ENCODE measurements at places on chromosomes 5 and 9.

GRCh38 chr5:33939556-33940262 lies 3.5 kb downstream of the RXFP3 start:
- peak; percentile 79 for DNase-seq

- no peak for DNase-seq
These were observed 261.3 kb downstream of the CWC27 start for GRCh38 chr5:65030056-65030455.

- no peak for DNase-seq
These were observed 13.4 kb downstream of the SLC44A1 start for GRCh38 chr9:105257809-105258208.

DNA sequence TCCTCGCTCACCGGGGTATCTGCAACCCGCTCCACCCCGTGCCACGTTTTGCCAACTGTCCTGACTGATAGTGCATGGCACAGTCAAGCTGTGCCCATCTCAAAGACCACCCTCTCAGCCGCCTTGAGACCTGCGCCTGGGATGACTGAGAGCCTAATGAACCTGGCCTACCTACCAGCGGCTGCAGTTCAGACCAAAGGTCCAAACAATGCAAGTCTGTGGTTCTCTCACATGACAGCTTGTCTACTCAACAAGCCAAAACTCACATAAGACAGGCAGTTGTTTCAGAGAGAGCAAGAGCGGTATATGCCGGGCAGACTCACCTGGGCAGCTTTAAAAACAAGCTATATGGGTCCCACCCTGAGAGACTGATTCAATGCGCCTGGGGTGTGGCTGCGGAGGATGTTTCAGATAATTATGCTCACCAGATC lies 70.5 kb downstream of the EPB41L4B start:
- DNase-seq: no peak

GRCh38 chr5:120516805-120517204 lies 52.7 kb downstream of the PRR16 start:
- DNase-seq: no peak

DNA sequence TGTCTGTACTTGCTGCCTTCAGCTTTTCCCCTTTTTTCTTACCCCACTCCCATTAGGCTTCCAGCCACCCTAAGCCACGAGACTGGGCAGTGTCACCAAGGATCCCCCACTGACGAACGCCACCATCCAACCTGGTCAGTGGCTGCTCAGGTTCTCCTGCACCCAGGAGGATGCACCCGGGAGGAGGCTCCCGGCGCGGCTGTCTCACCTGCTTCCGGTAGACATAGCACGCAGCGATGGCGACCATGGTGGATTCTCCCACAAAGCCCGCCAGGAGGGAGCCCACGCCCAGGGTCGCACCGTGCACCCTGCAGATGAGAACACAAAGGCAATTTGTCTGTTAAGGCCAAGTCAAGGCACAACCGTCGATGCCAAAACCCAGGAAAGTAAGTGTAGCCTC lies 48.1 kb downstream of the OTULIN start:
- DNase-seq: no peak

- DNase-seq: no peak
These were observed 70.1 kb downstream of the GNAQ start for GRCh38 chr9:77961541-77961940.

DNA sequence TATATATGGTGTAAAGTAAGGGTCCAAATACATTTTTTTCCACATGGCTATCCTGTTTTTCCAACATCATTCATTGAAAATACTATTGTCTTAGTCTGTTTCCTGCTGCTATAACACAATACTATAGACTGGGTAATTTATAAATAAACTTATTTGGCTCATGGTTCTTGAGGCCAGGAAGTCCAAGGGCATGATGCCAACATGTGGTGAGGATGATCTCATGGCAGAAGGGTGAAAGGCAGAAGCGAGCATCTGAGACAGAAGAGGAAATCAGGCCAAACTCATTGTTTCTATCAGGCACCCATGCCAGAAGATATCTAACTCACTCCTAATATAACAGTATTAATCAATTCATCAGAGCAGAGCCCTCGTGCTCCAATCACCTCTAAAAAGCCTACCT lies 42.6 kb downstream of the ANKRD55 start:
- DNase-seq: peak; percentile 85

DNA sequence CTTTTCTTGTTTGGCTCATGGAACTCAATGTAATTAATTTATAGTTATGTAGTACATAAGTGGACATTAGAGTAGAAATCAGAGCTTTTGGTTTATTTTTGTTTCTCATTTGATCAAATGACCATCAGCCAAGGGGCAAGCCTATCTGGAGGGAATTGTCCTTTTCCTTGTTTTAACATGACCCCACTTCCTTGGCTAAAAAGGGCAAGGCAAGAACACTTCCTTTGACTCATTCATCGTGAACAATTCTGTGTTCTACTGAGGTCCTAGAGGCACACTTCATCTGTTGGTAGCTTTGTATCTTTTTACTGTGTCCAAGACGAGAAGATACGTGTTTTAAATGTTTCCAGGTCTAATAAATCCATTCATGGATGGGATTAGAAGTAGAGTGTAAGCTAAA lies 148.9 kb downstream of the ARHGEF28 start:
- DNase-seq: no peak

DNA sequence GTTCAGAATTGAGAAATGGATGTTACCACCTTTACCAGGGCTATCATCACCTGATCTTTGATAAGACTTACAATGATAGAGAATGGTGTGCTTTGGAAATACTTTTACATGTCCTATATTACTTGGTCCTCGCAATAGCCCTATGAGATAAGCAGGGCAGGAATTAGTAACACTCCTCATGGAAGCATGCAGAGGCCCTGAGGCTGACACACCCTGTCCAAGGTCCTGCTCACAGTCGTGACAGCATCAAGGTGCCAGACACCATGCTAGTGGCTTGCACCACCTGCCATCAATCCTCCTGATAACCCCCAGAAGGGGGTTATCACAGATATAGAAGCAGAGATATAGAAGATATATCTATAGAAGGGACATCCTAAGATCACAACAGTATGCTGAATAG lies 216.8 kb upstream of the TBC1D2 start:
- no peak for DNase-seq

DNA sequence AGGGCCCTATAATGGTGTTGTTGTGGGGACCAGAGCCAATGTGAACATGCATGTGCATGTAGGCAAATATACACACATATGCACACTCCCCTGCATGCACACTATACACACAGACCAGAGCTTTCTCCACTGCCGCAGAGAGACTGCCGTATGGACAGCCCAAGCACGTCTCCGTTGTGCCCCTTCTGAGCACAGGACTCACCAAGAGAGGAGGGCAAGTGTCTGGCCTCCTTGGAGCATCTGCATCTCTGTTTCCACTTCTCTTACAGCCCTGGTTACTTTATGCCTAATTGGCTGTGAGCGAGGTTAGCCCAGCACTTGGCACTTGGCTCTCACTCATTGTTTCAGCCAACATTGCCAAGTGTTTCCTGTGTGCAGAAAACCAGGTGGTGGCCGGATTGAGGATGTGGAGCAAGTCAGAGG lies 30.4 kb downstream of the CSF2 start:
- DNase-seq: no peak

GRCh38 chr5:174234388-174234787 lies 188.9 kb downstream of the NSG2 start:
- no peak for DNase-seq

GRCh38 chr5:122727112-122727541 lies 47.8 kb upstream of the SNX2 start:
- peak; percentile 84 for DNase-seq

DNA sequence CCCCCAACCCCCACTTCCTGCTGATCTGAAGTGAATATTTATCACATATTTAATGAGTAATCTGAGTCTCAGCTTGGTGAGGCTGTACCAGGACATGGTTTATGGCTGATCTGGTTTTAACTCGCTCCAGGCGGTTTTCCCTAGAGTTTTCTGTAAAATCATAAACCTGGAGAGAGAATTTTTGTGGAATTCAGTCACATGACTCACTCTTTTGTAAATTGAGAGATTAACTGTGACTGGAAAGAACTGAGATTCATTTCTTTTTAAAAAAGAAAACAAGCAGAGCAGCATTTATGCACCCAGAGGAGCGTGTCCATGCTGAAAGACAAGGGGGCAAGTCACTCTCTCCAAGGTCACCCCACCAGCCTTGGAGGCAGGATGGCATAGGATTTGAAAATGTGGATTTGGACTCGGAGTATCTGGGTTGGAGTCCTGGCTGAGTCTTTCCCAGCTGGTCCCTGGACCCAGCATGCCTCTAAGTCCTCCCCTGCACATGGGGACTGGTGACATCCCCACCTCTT lies 81.8 kb downstream of the ZNF618 start:
- peak; percentile 89 for DNase-seq

DNA sequence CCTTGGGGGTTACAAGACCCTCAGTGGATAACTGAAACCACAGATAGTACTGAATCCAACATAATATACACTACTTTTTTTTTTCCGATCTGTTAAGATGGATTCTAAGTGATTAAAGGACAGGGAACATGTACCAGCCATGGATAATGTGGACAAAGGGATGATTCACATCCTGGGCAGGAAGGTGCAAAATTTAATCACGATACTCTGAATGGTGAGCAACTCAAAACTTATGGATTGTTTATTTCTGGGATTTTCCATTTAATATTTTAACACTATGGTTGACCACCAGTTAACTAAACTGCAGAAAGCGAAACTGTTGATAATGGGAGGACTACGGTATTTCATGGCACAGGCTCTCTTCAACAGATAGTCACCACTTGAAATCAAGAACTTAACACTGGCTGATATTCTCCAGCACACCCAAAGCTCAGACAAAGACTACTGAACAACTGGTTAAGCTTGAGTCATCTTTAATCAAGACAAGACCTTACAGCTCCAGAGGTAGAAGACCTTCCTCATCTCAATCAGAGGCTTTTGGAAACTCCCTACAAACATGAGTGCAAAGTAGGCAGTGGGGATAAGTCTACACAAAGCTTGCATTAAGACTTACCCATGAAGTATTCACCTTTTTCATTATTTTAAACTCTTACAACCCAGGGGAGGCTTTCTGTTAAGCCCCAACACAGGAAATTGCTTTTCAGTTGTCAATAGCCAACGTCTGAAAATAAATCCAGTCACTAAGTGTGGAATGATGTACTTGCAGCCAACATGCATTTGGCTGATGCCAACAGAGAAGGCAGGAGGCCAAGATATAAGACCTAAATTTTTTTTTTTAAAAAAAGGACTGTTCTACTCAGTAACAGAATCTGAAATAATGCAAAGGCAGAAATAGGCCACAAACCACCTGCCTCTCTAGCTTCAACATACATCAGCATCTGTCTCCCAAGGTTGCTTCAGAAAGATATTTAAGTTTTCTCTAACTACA lies 78.7 kb downstream of the ELAVL2 start:
- no peak for DNase-seq

DNA sequence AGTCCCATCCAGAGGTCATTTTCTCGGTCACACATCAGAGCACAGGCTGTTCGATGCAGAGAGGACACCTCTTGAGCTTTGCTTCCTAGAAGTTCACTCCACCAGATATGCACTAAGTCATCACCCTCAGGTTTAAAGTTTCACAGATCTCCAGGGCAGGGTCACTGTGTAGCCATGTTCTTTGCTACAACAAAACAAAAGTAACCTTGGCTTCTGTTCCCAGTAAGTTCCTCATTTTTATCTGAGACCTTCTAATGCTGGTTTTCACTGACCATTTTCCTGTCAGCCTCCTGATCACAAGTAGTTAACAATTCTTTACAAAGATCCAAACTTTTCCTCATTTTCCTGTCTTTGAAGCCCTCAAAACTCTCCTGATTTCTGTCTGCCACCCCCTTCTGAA lies 97.5 kb upstream of the CTSV start:
- no peak for DNase-seq

DNA sequence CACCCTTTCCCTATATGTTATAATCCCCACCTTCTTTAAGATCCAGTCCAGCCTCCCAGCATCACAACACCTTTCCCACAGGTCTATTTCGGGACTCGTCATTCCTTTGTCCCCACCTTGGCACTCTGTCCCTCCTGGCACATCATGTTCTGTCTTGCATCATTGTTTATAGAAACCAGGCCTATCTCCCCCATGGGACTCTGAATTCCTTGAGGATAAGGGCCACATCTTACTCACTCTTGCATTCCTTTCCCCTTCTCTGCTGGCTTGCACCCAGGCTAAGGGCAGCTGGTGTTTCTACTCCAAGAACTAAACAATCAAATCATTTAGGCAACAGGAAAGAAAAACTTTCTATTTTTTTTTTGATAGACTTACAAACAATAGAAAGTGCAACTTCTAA lies 205.7 kb downstream of the AGTPBP1 start:
- DNase-seq: peak; percentile 52

DNA sequence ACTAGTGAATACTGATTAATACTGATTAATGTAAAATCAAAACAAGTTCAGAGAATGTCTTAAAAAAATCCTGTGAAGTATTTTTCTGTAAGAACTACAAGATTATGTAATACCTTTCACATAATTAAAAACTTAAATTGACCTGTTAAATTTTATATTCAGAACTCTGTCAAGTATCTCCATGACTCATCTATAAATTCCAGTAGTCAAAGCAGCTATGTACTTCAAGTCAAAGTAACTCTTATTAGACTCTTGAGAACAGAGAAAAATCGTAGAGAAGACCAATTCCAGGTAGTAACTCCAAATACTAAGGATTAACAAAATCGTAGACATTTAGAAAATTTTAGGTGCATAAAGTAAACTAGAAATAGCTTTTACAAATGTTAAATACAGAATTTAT lies 77.1 kb downstream of the HOMER1 start:
- DNase-seq: peak; percentile 65

GRCh38 chr9:69445251-69445650 lies 120.2 kb downstream of the ENTREP1 start:
- DNase-seq: no peak

GRCh38 chr9:1647776-1648175 lies 367.4 kb upstream of the SMARCA2 start:
- peak; percentile 41 for DNase-seq

- peak; percentile 12 for DNase-seq
These were observed 283.6 kb upstream of the PRDM9 start for GRCh38 chr5:23223846-23224245.

DNA sequence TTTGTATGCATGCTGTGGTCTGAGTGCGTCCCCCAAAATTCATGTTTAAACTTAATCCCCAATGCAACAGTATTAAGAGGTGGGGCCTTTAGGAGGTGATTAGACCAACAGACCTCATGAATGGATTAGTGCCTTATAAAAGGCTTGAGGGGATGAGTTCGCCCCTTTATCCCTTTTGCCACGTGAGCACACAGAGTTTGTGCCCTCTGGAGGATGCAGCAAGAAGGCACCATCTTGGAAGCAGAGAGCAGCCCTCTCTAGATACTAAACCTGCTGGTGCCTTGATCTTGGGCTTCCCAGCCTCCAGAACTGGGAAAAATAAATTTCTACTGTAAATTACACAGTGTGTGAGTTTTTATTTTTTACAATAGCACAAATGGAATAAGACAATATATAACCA lies 177.1 kb upstream of the SPRY4 start:
- no peak for DNase-seq

GRCh38 chr9:95606489-95607350 lies 89.9 kb upstream of the PTCH1 start:
- DNase-seq: no peak

DNA sequence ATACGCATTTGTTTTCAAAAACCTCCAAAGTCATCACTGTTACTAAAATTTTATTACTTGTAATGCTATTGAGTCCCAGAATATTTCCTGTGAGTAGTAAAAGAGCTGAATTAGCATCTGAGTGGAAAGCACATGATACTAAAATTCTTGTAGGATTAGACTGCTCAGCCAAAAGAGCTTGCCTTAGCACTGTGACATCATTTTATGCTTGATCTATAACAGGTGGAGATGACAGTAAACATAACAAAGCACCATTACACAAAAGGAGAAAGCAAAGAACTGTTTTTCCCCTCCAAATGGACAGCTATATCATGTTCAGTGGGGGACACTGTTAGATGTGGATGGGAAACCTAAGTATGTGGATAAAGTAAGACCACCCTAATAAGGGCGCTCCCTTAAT lies 5.8 kb upstream of the JAK2 start:
- DNase-seq: peak; percentile 31
